SK-MEL-5 (cell line): ENCODE measurements at places on chromosomes 11 and 22. TPM values are rescaled to one million over a fixed set of nuclear protein-coding genes. Genes with fewer than 3 reads are reported as not detected.

PNPLA5 gene
- not detected in 2 replicates for total RNA-seq

KRTAP5-9 gene
- total RNA-seq: not detected in 2 replicates

PRRG4 gene
- 0.18 and 0.29 TPM in 2 replicates for total RNA-seq

VWCE gene
- 0.24 and 0.45 TPM in 2 replicates for total RNA-seq

ZNF74 gene
- 19.0 and 19.5 TPM in 2 replicates for total RNA-seq

NR1H3 gene
- 6.7 and 7.4 TPM in 2 replicates for total RNA-seq

GLB1L2 gene
- 0.48 and 1.1 TPM in 2 replicates for total RNA-seq

LRRC4C gene
- not detected in 2 replicates for total RNA-seq

SLC16A8 gene
- total RNA-seq: not detected in 2 replicates

AP5B1 gene
- 19.7 and 20.0 TPM in 2 replicates for total RNA-seq

ARHGAP20 gene
- not detected in 2 replicates for total RNA-seq

OR52A1 gene
- total RNA-seq: 0.05 TPM in 1 of 2 replicates, not detected in the other

SLC22A8 gene
- total RNA-seq: not detected in 2 replicates

- no peak for DNase-seq
Measured at GRCh38 chr11:13222285-13222684, 55.3 kb upstream of the BMAL1 start.

- DNase-seq: no peak
Measured at GRCh38 chr11:40867991-40868632, 591.3 kb downstream of the LRRC4C start.

- DNase-seq: no peak
Measured at GRCh38 chr11:68387840-68388239, 72.7 kb upstream of the PPP6R3 start.

DNA sequence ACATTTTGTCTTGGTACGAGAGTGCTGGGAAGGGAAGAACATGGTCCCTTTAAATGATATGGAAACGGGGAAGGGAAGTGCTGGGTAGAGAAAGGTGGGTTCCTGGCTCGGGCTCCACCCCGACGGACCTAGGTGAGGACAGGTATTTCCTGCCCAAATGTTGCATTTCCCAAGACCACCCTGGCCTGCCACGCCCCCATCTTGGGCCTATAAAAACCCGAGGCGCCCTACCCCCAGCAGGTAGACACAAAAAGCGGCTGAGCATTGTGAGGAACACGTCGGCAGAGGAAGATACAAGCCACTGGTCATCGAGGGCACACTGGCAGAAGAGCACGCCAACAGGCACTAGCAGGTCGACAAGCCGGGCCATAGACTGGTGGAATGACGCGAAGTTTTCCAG lies 99.4 kb downstream of the AASDHPPT start:
- no peak for DNase-seq

GRCh38 chr11:88480223-88480622 lies 142.7 kb upstream of the CTSC start:
- DNase-seq: no peak

DNA sequence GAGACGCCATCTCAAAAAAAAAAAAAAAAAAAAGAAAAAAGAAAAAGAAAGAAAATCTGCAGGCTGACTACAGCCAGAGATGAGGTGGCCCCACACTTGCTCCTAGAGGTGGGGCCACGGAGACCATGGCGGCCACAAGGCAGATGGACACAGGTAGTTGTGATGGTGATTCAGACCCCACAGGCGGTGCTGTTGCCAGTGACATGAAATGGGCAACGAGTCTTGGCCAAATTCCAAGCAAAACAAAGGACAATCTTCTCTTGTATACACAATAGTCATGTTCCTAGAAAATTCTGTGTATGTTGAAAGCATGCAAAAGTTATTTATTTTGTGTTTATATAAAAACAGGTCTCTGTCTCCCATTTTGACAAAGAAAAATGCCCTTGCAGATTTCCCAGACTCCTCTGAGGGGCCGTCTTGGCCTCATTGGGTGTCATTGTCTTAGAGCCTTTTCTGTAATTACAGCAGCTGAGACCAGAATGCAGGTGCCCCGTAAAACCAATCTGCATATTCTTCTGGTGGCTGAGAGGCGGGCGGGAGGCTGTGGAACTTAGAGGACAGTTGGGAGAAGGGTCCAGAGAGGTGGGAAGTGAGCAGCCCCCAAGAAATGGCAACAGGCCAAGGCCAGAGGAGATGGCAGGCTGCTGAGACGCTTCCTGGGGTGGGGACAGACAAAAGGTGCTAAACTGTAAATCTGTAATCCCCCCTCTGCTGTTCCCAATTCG lies 22.5 kb upstream of the DAGLA start:
- DNase-seq: peak; percentile 70

- no peak for DNase-seq
Measured at GRCh38 chr11:129657866-129658525, 157.7 kb upstream of the TMEM45B start.

GRCh38 chr11:126768702-126769101 lies 231.9 kb downstream of the KIRREL3 start:
- DNase-seq: no peak

GRCh38 chr22:46081036-46081830 lies 69.1 kb upstream of the PPARA start:
- DNase-seq: peak; percentile 55

DNA sequence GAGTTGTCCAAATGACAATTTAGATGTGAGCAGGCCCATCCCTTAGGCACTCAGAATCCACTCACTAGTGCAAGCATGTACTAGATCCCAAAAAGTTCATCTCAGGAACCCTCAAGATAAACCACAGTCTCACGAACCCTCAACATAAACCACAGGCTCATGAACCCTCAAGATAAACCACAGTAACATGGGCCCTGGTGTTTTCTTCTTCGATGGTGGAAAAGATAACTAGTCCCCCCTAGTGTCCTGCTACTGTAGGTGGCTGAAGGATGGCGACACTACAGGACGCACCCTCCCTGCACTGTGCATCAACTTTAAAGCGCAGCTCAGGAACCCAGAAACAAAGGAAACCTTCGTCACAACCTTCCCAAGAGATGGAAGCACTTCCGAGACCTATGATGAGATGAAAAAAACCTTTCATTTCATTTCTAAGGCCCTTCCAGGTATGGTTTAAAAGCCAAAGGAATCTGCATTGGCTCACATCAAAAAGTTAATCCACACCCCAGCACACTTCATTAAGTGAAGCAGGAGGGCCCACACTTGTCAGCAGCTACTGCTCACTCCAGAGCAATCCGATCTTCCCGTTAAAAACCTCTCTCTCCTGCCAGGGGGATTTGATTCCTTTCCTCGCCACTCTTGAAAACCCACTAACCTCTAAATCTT lies 2.4 kb downstream of the LARGE1 start:
- peak; percentile 48 for DNase-seq

GRCh38 chr11:3613998-3614741 lies 27.6 kb downstream of the ART5 start:
- DNase-seq: no peak

DNA sequence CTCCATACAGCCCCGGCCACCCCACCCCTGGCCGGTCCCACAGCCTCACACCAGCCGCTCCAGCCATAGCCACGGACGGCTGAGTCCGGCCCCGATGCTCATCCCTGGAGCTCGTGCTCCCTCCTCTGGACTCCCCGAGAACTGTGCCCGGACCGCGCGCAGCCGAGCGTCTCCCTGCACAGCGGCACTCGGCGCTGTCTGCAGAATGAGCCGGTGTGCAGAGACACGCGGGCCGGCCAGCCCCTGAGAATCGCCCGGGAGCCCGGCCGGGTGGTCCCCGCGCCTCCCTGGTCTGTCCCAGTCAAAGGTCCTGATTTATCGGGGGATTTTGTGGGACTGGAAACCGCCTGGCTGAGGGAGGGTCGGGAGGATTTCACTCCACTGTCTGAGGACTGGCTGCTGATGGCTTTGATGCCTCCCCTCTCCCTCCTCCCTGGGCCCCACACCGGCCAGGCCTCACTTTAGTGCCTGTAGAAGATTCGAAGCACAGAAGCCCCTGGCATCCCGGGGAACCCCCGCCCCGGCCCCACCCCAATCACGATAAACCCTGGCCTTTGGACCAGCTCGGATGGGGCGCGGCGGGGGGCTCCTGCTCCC lies 102.7 kb downstream of the BRD1 start:
- peak; percentile 71 for DNase-seq

- no peak for DNase-seq
Measured at GRCh38 chr11:75371949-75372876, 20.8 kb upstream of the ARRB1 start.

DNA sequence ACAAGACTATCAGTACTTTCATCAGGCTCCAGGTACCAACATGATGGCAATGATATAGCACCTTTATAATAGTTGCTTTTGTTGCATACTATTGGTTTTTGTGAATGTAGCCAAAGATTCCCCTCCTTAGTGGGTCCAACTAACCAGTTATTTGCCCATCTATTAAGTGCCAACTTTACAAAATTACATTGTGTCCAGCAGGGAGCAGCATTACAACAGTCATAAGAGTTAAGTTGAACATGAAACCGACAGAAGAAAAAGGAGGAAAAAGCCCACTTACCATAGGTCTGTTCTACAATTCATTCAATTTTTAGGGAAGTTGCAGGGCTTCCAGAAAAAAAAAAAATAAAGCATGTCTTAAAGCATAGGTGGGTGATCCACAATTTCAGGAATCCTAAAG lies 21.6 kb downstream of the IMMP1L start:
- peak; percentile 73 for DNase-seq

- peak; percentile 42 for DNase-seq
Measured at GRCh38 chr11:110093407-110094297, 460 bp downstream of the ZC3H12C start.

- no peak for DNase-seq
Measured at GRCh38 chr11:83299681-83300080, 13.5 kb upstream of the CCDC90B start.

- DNase-seq: no peak
Measured at GRCh38 chr11:1890856-1891830, 552 bp downstream of the PRR33 start.

DNA sequence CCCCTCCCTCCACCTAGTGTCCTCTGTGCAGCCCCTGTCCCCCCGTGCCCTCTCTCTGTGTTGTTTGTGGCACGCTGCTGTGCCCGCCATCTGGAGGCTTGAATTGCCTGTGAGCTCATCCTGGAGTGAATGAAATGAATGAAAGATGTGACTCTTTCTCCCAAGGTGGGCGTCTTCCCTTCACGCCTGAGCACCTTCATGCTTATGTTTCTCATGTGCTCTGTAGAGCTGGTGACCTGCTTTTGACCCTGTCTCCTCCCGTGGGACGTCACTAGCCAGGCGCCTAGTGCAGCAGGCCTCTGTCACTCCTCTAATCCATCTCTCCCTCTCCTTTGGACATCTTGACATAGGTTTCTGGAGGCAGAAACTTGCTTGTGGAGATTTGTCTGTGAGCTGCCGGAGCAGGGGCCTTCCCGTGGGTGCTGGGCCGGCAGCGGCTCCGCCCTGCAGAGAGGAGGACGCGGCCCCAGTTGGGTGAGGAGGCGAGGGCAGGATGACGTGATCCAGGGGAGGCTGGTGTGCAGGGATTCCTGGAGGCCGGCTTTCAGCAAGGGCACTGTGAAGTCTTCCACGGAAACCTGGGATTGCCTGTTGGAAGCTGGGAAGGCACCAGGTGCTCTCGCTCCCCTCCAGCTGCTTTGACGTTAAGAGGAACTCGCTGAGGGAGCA lies 40.6 kb downstream of the MUC6 start:
- DNase-seq: no peak

- DNase-seq: no peak
Measured at GRCh38 chr11:71248656-71249055, 3.7 kb downstream of the SHANK2 start.

DNA sequence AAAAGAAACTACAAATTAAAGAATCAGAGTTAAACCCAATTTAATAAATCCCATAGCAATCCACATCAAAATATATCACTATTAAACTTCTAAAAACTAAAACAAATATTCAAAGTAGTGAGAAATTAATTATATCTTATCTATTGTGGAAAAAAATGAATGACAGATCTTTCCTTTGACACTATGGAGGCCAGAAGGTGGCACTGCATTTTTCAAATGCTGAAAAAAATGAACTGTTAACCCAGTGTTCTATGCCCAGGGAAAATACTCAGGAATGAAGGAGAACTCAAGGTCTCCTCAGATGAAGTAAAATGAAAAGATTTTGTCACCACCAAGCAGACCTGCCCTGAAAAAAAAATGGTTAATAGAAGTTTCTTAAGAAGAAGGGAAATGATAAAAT lies 27.7 kb downstream of the TYR start:
- peak; percentile 50 for DNase-seq

GRCh38 chr11:129041611-129042018 lies 98.9 kb upstream of the TP53AIP1 start:
- no peak for DNase-seq

DNA sequence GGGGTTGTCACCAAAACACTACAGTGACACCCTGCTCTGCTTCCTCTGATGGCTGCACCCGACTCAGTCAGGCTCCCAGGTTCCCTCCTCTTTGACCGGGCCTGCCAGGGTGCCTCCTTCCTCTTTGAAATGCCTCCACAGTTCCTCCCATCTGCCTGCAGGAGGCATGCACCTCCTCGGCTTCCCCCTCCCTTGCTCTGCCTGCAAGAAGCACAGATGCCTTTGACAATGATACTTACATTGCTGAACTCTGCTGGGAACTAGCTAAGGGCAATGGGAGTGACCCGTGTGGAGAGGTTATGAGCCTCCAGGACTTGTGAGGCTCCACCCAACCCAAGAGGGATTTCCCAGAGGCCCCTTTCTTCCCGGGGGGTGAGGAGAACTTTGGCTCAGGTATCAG lies 674.1 kb downstream of the OPCML start:
- peak; percentile 38 for DNase-seq

- DNase-seq: no peak
Measured at GRCh38 chr22:19961201-19961580, 19.6 kb upstream of the TXNRD2 start.

- DNase-seq: no peak
Measured at GRCh38 chr22:33620085-33620484, 300.2 kb downstream of the LARGE1 start.

DNA sequence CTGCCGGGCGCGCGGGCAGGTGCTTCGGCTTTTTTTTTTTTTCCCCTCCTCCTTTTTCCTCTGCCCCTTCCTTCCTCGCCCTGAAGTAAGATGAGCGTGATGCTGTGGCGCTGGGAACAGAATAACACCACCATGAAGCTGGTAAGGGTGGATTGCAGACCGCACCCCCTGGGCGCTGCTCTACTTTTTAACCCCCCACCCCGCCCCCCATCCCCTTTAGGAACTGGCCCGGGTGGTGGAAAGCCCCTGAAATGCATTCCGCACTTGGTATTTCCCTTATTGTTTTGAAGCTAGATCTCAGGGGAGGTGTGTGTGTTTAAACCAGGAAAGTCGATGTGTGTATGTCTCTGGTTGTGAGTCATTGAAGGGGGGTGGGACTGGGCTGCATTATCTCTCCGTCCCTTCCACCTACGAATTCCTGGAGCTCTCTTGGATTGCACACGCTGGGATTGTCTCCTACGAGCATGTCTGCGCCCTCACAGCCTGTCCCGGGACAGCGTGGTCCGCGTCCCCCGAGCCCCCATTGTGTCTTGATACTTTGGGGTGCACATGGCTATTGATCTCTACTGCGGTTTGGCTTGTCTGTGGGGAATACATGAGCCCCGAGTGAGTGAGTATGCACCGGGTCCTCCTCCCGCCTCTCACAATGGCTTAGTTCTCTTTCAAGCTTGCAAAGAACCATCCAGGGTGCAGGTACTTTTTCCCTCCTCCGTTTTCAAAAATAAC lies 64.9 kb downstream of the NAV2 start:
- DNase-seq: no peak

DNA sequence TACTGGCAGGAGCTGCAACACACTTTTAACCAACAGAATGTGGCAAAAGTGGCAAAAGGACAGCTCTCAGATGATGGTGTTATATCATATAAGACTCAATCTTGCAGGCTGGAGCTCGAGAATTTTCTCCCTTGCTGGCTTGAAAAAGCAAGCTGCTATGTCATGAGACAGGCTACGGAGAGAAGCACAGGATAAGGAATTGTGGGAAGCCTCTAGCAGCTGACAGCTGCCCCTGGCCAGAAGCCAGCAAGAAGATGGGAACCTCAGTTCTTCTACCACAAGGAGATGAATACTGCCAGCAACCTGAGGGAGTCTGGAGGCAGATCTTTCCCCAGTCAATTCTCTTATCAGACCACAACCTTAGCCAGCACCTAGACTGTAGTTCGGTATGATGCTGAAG lies 24.6 kb downstream of the FXYD6 start:
- no peak for DNase-seq
